ENCODE measurements at places on chromosomes 4 and X.

DNA sequence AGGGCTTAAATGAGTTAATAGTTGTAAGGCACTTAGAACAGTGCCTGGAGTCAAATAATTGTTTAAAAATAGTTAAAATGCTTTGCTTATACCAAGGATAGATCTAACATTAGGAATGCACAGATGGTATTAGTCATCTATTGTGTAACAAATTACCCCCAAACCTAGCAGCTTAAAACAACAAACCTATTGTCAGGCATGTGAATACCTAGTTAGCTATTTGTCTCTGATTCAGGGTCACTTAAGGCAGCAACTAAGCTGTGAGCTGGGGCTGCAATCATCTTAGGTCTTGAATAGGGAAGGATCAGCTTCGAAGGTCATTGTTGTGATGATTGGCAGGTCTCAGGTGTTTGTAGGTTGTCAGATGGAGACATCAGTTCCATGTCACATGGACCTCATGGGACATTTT lies 42.4 kb upstream of the AGA start:
- DNase-seq, result no peak

GRCh38 chrX:7145454-7145853 lies 2.1 kb upstream of the STS start:
- no peak for DNase-seq

- no peak for DNase-seq
Measured at GRCh38 chr4:161320377-161320776, 843.4 kb downstream of the FSTL5 start.

DNA sequence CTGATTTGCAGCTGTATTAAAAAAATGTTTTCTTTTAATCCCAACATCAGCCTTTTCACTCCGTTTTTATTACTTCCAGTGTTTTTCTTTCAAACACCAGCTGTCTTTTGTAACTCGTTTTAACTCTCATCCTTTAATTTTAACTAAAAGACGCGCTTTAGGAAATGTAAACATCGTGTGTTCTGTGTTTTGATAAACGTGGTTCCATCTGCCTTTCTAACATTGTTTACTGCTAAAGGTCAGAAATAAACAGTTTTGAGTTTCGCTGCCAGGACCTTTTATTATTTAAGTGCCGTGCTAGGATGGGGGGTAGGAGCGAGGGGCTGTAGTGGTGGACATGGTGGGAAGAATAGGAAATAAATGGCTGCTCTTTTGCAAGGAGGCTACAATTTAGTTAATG lies 1.5 kb downstream of the N4BP2 start:
- no peak for DNase-seq

DNA sequence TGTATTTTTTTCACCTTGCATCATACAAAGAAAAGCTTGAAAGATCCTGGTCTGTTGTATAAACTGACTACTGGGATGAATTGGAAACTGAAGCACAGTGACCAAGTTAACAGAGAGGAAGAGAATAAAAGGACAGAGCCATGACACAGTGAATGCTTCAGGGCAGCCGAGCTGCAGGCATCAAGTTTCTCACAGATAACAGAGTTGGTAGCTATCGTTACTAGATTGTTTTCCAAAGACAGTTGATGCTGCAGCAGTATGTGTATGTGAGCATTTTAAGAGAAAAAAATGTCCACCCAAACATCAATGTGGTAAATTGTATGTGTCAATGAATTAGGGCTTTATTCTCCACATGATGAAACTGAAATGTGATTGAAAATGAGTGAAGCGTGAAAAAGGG lies 1032.7 kb downstream of the ADGRL3 start:
- DNase-seq, result no peak

DNA sequence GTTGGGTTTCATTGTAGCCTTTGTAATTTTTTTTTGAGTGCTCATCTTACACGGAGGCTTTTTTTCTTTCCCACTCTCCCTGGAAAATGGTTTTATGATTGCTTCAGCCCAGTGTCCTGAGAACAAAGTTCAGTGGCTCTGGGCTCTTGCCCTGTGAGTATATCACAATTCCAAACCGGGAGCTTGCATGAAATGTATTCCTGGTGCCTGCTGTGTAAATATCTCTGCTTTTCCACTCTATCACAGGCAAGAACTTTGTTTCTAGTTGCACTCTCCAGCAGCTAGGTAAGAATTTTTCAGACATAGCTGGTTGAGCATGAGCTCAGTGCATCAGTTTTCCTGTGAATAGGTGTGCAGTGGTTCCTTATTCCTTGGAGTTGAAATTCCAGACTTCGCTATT lies 60.8 kb downstream of the SUPT20HL2 start:
- no peak for DNase-seq

DNA sequence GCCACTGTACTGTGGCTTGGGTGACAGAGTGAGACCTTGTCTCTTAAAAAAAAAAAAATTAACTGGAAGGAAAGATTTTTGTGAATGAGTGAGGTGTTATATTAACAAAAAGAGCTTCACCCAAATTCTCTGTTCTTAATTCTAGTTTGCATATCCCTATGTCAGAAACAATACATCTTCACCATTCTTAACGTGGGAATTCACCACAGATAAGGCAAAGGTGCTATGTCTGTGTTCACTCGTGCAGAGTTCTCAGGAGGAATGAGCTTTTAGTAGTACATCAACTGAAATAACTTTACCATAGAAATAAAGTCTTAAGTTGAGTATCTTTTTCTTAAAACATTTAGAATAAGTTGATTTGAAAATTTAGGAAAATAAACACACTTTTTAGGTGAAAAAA lies 135.1 kb downstream of the RAPGEF2 start:
- no peak for DNase-seq

- no peak for DNase-seq
Measured at GRCh38 chr4:158121161-158121579, 51.7 kb downstream of the GASK1B start.

DNA sequence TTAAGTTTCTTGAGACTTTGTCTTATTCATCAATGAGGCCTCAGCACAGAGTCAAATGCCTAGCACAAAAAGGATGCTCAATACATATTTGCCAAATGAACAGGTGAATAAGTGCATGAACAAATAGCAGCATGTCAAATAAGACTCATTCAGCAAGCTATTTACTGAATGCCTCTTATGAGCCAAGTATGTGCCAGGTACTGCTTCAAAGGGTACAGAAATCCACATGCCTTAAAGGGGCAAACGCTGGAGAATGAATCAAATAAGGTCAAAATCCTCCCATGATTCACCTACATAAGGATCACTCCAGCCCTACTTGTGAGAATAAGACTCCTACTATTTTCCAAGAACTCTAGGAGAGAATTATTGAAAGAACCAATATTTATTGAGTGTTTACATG lies 260.2 kb upstream of the CPEB2 start:
- no peak for DNase-seq

GRCh38 chr4:175469514-175469913 lies 342.6 kb downstream of the GPM6A start:
- no peak for DNase-seq

- DNase-seq, result no peak
Measured at GRCh38 chr4:13902146-13902545, 274.6 kb upstream of the BOD1L1 start.

DNA sequence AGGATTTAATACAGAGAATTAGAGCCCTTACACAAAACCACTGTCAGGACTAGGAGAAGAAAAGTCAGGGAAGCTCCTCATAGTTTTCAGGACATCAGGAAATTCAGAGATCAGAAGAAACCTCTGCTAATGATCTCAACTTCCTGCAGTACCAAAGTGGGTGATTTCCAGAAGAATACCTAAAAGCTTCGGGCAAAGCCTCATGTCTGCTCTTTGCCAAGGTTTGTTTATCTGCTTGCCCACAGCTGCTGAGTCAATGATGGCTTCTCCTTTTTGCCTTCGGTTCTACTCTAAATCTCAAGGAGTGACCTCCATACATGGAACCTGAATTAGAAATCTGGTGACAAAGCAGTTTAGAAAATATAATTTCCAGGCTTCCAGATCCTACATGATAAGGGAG lies 68.4 kb downstream of the USP38 start:
- no peak for DNase-seq

- DNase-seq, result no peak
Measured at GRCh38 chrX:46380148-46380752, 165.0 kb downstream of the ZNF674 start.

DNA sequence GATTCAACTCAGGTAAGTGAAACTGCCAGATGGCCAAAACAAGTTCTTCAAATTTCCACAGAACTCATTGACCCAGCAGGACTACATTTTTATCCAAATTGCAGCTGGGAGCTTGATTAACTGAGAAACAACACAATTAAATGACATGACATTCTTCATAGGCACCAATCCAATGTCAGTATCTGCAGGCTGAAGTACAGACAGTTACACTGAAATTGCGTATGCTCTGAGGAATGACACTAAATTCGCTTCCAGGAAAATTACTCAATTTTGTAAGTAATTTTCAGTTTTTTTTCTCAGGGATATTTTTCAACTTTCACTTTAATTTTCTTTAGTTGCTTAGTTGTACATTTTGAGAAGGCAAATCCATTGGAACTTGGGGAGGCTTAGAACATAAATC lies 4.5 kb downstream of the C1GALT1C1 start:
- no peak for DNase-seq

- no peak for DNase-seq
Measured at GRCh38 chr4:66565801-66566200, 895.5 kb upstream of the EPHA5 start.

DNA sequence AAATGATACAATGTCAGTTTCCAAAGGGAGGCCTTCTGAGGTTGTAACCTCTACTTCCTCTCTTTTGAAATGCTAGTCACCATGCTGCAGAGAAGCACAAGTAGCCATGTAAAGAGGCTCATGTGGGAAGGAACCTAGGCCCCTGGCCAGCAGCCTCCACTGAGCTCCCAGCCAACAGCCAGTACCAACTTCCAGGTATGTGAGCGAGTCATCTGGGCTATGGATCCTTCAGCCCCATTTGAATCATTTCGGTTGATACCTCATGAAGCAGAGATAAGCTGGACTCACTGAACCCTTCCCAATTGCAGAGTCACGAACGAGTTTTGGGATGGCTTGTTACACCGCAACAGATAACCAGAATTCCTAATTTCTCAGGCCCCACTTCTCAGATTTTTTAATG lies 187.0 kb upstream of the LDB2 start:
- DNase-seq, result no peak

DNA sequence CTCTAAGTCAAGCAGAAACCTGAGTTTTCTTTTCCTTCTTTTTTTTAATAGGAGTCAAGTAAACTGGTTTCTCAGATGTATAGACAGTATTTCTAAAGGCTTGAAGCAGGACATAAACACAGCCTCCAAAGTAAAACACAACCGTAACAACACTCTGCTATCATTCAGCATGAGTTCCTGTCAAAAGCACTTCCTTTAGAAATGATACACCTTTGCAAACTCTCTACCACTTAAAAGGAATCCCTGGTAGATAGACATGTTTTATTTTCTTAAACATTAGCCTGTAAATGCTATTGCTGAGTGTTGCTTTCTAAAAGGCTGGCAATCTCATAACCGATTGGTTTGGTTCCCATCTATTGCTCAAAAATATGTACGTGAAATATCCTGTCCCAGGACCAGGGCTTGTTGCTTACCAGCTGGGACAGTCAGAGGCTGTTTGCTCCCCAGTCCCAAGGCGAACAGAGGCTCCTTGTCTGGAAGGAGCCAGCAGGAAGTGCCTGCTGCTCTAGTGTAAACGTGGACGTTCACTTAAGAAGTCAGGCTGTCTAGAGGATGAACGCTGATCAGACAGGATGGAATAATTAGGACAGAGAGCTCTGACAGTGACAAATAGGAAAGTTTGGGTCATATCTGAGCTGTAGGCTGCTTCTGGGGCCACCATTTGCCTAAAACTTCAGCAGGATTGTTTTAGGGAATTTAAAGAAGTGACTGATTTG lies 173.9 kb upstream of the KLF3 start:
- DNase-seq, result no peak

- no peak for DNase-seq
Measured at GRCh38 chrX:49072712-49073095, 1.1 kb downstream of the PRAF2 start.

DNA sequence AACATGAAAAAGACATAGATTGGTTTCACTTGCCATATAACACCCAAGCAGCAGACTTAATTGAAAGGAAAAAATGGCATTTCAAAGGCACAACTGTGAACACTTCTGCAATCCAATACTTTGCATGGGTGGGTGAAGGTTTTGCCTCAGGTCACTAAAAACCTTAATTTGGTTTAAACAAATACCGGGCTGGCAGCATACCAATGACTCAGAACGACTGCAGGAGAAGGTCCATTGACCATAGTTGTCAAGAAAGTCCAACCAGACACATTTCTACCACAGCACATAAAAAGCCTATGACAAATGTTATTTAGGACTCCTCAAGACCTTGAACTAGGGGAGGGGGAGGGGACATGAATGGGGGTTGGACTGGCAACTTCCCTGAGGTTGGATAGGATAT lies 183.6 kb upstream of the TRPC5 start:
- DNase-seq, result no peak

GRCh38 chrX:16138108-16138427 lies 14.7 kb downstream of the GRPR start:
- DNase-seq, result no peak

GRCh38 chrX:52082578-52082977 lies 13.6 kb upstream of the MAGED4B start:
- no peak for DNase-seq

GRCh38 chr4:26764231-26764630 lies 96.4 kb upstream of the STIM2 start:
- no peak for DNase-seq

GRCh38 chr4:173529477-173530325 lies at the start of gene HAND2:
HAND2 (minus strand) TSS chr4:173530229; CDS start chr4:173529289, 940 bp downstream.
- no peak for DNase-seq

DNA sequence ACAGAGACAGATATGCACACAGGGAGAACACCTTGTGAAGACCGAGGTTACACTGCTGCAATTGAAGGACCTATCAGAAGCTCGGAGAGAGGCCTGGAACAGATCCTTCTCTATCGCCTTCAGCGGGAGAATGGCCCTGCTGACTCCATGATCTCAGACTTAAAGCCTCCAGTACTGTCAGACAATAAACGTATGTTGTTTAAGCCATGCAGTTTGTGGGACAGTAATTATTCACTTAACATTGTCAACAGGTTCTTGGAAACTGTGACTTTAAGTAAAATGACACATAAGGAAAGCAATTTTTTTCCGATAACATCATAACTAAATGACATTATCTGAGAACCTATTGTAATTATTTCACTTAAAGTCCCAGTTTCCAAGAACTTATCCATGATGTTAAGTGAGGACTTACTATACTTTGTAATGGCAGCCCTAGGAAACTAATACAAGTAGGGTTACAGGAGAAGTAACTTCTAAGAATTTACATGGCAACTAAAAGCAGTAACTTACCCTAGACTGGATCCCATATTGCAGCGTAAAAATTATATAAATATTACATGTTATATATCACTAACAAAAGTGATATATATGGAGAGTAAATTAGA lies 180.8 kb upstream of the MAB21L2 start:
- DNase-seq, result no peak

- no peak for DNase-seq
Measured at GRCh38 chr4:77052352-77052751, 23.4 kb downstream of the CCNI start.

DNA sequence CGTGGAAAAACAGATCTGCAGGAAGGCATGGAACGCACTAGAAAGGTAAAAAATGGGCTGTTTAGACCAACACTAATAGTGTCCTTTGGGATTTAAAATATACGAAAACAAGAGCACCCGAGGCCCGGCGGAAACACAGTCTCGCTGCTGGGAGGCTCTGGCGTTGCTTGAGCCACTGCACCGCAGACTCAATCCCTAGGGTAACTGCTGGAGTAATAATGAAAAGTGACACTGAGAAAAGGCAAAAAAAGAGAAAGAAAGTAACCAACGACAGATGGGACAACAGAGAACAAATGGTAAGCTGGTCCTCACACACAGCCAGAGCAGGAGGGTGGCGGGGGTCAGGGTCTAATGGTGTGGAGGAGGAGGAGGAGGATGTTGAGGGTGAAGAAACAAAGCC lies 15.4 kb downstream of the IRAK1 start:
- DNase-seq, result no peak

GRCh38 chr4:153969542-153969941 lies 180.7 kb upstream of the SFRP2 start:
- DNase-seq, result no peak
